ENCODE measurements at places on chromosomes 12 and 14.

DNA sequence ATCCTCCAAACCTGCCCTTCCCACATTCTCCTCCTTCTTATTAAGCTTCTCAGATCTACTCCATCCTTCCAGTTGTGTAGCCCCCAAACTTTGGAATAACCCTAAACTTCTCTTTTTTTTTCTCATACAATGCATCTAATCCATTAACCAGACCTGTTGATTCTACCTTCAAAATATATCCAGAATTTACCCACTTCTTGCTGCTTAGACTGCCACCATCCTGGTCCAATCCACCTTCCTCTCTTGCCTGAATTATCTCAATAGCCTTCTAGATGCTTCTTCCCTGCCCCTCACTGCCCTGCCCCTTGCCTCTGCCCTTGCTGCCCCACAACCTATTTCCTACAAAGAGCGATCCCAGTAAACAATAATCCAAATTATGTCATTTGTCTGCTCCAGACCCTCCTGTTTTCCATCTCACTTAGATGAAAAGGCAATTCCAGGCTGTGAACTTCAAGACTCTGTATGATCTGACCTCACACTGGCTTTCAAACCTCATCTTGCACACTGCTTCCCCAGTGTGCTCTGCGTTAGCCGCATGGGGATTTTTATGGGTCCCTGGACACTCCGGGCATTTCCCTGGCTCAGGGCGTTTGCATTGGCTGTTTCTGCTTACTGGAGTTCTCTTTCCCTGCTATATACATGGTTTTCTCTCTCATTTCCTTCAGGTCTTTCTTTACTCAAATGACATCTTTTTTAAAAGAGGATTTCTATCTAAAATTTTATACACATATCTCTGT lies 42.6 kb upstream of the HIF1A start:
- no peak for DNase-seq

DNA sequence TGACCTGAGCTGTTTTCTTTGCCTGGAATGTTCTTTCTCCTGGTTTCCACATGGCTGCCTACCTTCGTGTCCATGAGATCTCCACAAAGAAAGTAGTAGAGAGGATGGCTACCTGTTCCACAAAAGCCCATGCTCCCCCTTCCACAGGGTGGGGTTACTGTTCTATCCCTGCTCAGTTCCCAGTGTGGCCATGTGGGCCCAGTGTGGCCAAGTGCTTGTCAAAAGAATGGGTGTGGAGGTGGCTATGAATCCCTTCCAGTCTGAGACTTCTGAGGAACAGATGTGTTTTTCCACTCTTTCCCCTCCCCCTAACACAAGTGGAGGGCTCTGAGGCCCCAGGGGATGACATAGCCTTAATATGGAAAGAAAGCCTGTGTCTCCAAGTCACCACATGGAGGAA lies 26.2 kb upstream of the HSP90B1 start:
- DNase-seq, result no peak

DNA sequence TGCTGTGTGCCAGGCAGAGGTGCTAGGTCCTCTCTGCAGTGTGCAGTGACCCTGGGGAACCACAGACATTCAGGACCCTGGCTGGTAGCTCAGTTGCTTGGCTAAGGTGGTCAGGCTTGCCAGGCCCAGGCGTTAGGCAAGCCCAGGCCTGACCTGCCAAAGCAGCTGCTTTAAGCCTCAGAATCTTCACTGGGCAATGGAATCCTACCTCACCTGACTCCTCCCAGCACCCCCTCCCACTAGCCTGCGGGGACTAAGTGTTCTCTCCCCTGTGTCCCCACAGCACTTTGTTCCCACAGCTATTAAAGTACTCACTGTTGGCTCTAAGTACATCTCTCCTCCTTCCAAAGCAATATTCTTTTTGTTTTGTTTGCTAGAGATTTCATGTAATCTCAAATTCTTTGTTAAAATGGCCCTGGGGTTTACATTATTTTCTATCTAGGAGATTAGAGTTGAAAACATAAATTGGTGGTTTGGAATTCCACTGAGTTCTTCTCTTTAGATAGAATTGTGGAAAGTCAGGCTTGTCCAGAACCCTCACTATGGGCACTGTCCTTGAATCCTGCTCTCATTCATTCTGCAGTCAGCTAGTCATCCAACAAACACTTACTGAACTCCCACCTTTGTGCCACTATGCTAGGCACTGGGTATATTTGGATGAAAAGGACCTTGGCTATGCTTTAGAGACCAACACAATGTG lies 44.4 kb downstream of the DGLUCY start:
- peak; percentile 77 for DNase-seq

DNA sequence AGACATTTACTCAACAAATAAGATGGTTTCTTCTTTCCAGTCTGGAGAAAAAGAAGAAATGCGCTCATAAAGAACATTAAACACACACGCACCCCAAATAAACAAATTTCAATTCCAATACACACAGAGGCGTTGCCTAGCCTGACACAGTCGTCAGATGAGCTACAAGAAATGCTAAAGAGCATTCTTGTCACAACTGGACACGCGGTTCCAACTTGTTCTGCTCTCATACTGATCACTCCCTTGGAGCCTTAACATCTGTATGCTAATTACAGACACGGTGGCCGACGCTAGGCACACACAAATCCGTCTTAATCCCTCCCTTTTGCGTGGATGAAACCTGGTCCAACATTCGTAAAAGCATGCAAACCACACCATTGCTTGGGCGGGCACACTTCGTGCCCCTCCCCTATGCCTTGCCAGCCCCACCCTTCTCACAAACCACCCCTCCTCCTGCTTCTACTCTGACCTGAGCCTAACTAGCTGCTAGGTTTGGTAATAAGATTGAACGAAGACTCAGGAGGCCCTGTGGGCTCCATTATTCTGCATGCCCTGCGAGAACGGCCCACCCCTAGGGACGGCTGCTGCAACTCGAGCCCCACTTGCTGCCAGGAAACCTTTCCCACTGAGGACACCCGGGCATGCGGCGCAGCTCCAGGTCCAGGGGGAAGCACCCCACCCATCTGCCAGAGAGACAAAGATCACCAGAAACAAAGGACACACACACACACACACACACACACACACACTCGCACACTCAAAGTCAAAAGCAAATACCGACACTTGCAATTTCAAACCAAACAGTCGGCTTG lies 1.2 kb downstream of the KCNK10 start:
- DNase-seq, result no peak

DNA sequence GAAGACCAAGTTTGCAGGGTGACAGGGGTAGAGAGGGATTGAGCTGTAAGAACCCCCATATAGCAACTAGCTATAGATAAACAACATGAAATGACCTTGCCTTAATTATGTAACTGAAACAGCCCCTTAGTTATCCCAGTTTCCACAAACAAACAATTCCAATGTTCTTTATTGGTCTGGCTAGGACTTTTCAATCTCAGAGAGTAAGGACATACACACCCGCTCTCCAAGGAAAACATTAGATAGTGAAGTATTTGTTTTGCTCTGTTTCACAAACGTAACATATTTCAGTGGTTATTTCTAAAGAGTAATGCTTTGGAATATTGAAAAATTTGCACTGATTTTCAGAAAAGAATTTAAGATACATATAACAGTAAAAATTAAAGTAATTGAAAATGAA lies 51.6 kb upstream of the GTF2A1 start:
- no peak for DNase-seq

All from left ventricle myocardium superior (tissue), 1 donor.